ENCODE measurements at places on chromosomes 11 and 22.

GRCh38 chr11:133555034-133555433, 22.7 kb upstream of the OPCML start:
- DNase-seq, result no peak

- no peak for DNase-seq
These were observed 16.2 kb upstream of the OR10V1 start for GRCh38 chr11:59729834-59730233.

DNA sequence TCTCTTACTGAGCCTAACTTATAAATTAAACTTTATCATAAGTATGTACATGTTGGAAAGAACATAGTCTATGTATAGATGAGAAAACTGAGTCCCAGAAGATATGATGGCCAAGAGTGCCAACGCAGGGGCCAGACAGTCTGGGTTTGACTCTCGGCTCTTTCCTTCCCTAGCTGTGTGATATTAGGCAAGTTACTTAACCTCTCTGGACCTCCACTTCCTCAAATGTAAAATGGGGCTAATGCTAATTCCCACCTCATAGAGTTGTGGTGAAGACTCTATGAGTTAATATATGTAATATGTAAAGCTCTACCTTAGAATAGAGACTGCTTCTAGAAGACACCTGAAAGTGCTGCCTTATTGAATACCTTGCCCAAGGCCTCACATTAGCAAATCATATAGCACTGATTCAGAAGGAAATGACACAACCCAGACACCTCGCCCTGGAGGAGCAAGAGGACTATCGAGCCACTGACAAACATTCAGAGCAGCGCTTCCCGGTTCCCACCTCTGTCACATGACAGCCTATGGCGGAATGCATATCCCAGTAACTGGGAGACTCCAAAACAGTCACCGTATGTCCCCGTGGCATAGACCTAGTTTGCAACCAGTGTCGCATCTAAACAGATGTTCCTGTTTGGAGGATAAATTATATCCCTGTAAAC, 11.3 kb upstream of the CCDC86 start:
- no peak for DNase-seq

DNA sequence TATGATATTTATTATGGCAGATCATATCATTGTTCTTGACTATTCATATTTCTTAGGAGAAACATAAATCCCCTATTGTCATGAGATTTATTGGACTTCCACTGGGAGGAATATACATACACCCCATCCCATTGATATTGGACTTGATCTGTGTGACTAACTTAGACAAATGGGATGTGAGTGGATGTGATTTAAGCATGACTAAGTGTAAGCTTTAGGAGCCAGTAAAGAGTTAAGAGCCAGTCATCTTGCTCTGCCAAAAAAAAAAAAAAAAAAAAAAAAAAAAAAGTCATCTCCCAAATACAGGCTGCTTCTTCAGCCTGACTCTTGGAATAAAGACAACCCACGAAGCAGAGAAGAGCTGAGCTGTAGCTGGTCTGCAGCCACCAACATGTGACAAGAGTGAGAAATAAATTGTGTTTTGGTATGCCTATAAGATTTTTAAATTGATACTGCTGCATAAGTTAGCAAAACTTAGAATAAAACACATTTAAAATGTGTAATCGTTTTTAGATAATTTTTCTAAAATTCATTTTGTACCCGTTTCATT, 595.0 kb upstream of the LRRC4C start:
- no peak for DNase-seq

DNA sequence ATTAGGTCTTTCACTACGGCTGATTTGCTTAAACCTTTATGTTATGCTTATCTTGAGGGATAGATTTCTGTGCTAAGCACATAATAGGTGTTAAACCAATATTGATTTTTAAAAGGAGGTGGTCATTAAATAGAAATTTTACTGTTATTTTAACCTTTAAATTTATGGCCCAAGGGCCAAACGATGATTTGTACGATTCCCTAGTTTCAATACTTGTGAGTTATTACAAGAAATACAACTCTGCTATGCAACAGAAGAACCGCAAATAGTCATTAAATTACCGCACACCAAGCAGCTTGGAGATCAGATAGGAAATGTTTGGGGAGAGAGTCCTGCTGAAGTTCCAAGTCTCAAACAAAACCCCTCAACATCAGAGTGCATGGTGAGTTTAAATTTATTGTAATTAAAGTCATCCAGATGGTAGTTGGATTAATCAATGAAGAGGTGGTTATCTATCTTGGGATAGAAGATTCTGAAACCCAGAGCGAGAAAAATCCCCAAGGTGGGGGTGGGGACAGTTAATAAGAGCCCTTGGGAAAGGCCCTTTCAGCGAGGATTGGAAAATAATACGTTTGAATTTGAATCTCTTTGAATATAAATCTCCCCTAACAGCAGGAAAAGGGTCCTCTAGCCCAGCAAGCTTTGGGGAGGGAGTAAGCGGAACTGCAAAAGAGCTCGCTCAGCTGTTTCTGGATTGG, 805 bp upstream of the QSER1 start:
- DNase-seq, result no peak

- DNase-seq, result no peak
These were observed 214.3 kb downstream of the KCNA4 start for GRCh38 chr11:29802522-29802921.

GRCh38 chr11:81852896-81853295, 880.8 kb downstream of the FAM181B start:
- no peak for DNase-seq

GRCh38 chr11:108958368-108959104, 293.7 kb downstream of the DDX10 start:
- no peak for DNase-seq

DNA sequence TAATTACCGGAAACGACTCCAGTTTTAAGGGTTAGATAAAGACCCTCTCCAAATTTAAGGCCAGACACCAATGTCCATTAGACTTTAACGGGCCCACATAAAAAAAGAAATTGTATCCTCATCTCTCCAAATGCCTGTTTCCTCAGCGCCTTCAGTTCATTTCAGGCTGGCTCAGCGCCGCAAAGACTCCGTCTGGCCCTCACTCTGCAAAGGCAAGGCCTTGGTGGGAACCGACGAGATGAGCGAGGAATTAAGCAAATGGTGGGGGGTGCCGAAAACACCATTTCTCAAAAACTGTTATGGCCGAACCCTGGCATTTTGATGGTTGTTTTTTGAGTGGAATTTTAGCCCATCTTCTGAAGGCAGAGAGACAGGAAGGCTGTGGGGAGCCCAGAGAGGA, 15.7 kb downstream of the MN1 start:
- no peak for DNase-seq

DNA sequence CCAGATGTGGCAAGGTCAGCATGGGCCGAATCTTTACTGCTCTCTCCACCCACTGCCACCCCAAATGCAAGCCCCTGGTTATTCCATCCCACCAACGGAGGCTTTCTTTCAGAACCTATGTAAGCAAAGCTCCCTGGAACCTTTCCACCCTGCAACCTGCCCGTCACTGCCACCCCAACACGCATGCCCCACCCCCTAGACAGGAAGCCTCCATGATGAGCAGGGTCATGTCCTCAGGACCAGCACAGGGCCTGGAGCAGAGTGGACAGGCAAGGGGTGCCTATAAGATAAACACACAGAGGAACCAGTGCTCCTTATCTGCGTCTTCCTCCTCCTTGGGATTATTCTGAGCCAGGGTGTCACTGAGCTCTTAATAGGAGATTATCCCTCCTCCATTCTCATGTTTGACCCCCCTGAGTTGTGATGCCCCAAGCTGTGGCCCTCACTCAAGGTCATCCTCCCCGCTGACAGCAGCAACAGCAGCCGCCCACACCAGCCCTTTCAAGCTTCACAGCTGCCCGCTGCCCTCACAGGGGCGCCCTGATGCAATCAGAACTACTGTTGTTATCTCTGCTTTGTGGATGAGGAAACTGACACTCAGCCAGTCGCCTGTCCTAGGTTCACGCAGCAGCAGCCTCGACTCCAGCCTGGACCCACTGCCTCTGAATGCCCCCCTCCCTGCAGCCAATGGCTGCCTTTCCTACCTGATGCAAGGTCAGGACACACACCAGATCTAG, 647.3 kb downstream of the TBC1D22A start:
- no peak for DNase-seq

- no peak for DNase-seq
These were observed 31.3 kb downstream of the CYTH4 start for GRCh38 chr22:37313376-37314314.

GRCh38 chr11:11931461-11932055, 76.9 kb downstream of the DKK3 start:
- peak; percentile 28 for DNase-seq

DNA sequence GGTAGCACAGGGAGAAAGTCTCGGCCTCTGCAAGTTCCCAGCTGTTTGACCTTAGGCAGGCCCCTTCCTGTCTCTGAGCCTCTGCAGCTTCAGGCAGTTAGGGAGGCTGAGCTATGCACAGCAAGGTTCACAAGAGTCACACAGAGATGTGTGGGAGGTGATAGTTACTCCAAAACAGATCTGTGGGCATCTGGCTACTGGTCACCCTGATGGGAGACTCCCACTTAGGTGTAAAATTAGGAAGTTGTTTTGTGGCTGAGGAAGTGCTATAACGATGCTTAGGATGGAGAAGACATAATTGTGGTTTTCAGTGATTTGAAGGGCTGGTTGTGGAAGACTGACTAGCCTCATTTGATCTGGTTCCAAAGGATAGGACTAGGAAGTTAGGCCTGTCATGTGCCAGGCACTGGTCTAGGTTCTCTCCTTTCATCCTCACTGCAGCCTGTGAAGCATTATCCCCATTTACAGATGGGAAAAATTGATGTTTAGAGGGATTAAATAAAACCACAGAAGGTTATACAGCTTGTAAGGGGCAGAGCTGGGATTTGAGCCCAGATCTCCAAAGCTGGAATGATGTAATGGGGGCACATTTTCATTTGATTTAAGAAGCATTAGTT, 13.5 kb downstream of the ACO2 start:
- DNase-seq, result peak; percentile 43

- no peak for DNase-seq
These were observed 34.6 kb downstream of the CLDN25 start for GRCh38 chr11:113814181-113814580.

DNA sequence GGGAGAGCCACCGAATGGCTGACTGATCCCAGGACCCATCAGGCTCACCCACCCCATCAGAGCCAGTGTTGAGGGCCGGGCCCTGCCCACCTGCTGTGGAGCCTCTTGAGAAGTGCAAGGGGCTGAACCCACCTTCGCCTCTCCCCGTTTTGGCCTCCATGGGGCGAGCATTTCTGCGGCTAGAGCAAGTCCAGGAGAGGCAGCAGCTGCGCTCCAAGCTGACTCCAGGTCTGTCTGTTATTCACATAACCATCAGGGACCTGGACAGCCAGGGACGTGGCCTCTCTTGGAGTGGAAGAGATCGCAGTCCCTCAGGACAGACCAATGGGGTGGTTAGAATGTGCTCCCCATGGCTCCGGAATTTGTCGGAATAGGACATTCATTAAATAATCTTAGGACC, 231.8 kb downstream of the TBC1D22A start:
- no peak for DNase-seq

GRCh38 chr11:120324932-120325810, at the start of gene TLCD5:
TLCD5 (plus strand) TSS chr11:120325299; CDS start chr11:120327442, 2,143 bp downstream.
- no peak for DNase-seq

DNA sequence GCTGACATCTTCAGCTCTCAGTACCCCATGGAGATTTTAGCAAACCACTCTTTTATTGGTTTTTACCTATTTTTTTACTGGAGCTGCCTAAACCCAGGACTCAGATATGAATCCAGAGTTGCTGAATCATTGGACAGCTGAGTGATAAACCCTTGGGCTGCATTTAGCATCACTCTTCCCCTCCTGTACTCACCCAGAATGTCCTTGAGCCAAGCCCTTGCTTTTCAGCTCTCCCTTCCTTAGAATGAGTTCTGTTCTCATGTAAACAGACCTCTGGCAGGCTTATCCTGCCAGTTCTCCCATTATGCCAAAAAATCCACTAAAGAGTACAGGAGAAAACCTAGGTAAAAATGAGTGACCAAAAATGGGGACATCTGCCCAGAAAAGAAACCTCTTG, 200.1 kb upstream of the POU2AF2 start:
- no peak for DNase-seq

DNA sequence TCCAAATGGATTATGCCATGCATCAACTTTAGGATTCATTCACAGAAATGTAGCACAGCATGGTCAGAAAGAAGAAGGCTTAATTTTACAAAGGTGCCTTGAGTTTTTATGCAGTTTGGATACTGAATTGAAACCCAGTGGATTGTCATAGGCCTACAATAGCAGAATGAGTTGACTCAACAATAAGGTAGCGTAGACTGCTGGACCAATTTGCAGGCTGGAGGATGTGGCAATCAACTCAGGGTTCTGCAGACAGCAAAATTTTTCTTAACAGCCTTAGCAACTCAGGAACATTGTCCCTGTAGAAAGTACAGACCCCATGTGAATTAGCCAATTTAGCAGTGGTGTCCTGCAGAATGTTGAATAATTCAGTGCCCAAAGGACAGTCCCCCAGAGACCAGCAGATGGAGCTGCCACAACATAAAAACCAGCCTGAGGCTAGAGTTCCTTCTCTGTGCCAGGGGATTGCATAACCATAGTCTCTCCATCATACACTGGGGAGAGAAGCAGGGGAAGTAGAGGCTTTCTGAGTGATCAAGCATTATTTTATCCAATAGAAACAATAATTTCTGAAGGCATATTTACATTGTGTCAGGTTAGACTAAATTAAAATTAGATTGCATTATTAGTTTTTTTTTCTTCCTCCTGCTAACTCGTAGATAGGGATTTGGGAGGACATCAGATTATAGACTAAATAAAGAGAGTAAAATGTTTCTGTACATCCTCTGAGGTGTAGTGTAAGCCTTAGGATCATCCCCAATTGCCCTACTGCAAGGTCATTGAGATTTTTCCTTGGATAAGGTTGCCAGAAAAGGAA, 20.3 kb upstream of the MRPL17 start:
- peak; percentile 46 for DNase-seq

DNA sequence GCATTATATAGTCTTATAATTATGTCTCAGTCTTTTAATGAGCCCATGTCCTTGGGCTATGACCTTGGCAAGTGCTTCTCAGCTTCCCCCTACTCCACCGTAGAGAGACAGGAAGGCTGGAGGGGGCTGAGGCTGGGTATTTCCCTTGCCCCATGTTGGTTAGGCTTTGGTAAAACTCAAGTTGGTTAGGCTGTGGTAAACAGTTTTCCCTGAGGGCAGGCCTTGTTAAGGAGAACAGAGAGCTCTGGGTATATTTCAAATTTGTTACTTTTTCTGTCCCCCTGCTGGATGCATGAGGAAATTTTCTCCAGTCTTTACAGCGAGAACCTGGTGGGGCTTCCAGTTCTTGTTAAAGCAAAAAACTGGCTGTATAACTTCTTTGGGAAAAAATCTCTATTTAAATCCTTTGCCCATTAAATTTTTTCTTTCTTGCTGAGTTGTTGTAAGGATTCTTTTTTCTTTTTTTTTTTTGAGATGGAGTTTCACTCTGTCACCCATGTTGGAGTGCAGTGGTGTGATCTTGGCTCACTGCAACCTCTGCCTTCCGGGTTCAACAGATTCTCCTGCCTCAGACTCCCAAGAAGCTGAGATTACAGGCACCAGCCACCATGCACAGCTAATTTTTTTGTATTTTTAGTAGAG, 12.2 kb upstream of the DCHS1 start:
- DNase-seq, result no peak

- DNase-seq, result no peak
These were observed 64.2 kb upstream of the SLC22A12 start for GRCh38 chr11:64526795-64527194.

All from AG09309 (cell line).